ENCODE measurements at places on chromosomes 4 and X.
A peak's percentile ranks its signal among the peaks of the same experiment; 100 is the strongest.

GRCh38 chrX:24369816-24370215, 9.4 kb downstream of the SUPT20HL1 start:
- no peak for DNase-seq

GRCh38 chr4:64158648-64159326, 250.5 kb downstream of the TECRL start:
- DNase-seq: no peak

DNA sequence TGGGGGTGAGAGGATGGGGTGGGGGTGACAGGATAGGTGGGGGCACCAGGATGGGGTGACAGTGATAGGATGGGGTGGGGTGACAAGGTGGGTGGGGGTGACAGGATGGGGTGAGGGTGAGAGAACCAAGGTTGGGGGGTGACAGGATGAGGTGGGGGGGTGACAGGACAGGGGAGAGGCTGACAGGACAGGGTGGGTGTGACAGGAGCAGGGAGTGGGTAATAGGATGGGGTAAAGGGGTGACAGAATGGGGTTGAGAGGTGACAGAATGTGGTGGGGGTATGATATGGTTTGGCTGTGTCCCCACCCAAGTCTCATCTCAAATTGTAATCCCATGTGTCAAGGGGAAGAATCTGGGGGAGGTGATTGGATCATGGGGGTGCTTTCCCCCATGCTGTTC, 26.0 kb downstream of the RNF212 start:
- DNase-seq: no peak

DNA sequence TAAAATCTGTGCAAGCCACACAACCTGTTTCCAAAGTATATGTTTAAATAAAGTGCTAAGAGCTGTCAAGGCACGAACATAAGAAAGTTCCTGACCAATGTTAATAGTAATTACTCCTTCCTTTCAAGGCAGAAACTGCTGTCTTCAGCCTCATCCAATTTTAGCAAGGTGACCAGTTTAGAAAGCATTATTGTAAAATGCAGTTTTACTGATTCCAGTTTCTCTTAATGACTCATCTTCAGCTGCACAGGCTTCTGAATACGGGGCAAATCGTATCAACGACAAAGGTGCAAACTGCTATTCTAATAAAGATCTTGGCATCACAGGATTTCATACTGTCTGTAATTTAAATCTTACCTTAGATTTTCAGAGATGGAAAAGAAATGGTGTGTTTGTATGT, 87.5 kb downstream of the PPP3CA start:
- no peak for DNase-seq

- no peak for DNase-seq
These were observed 231.2 kb upstream of the HAND2 start for GRCh38 chr4:173761236-173761635.

GRCh38 chr4:139247241-139247640, 32.8 kb downstream of the MGARP start:
- DNase-seq: no peak

- no peak for DNase-seq
These were observed 17.0 kb upstream of the TBL1X start for GRCh38 chrX:9447906-9448305.

- no peak for DNase-seq
These were observed 63.5 kb upstream of the PLAC8 start for GRCh38 chr4:83178029-83178428.

GRCh38 chr4:47381172-47381571, 82.3 kb downstream of the COMMD8 start:
- no peak for DNase-seq

- no peak for DNase-seq
These were observed 446 bp upstream of the UBE2A start for GRCh38 chrX:119573840-119574393.

DNA sequence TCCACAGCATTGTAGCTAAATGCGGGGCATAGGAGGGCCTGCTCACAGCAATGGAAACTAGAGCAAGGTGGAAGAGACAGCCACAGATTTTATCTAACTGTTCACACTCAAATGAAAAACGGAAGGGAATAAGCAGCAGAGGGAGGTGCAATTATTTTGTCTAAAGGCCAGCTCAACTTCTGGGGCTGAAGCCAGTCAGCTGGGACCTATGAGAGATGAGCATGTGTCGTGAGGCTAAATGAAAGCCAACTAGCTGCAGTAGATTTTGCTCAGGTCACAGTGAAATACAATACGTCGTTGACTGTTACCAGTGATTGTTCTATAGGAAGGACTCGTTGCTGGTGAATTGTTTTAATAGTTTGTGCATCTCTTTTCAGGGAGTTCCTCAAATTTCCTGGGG, 26.4 kb upstream of the FGFBP2 start:
- no peak for DNase-seq

GRCh38 chr4:77990904-77991358, 66.2 kb upstream of the FRAS1 start:
- no peak for DNase-seq

DNA sequence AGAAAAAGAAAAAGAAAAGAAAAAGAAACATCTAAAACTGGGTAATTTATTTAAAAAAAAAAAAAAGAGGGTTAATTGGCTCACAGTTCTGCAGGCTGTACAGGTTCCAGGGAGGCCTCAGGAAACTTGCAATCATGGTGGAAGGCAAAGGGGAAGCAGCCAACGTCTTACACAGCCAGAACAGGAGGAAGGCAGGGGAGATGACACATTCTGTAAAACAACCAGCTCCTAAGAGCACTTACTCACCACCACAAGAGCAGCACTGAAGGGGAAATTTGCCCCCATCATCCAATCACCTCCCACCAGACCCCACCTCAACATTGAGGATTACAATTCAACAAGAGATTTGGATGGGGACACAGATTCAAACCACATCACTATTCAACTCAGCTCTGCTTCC, 36.8 kb upstream of the TMEM184C start:
- DNase-seq: no peak

DNA sequence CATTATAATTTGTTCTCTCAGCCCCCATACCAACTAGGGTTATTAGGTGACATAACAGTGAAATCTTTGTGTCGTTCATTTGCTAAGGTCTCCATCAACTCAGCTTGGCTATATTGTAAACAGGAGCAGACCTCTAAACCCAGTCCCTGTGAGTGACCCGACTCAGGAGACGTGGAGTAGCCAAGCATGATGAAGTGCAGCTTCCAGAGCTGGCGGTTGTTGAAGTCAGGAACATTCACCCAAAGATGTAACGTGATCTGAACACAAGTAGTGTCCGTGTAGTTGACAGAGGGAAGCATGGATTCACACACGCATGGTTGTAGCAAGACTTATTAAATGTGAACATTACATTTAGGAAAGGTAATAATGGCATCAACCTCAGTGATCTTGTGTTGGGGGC, 102.3 kb downstream of the FAM193A start:
- no peak for DNase-seq

GRCh38 chr4:6262176-6262575, 7.5 kb upstream of the WFS1 start:
- DNase-seq: no peak

- no peak for DNase-seq
These were observed 171.5 kb upstream of the VEGFC start for GRCh38 chr4:176964116-176964691.

GRCh38 chr4:148023512-148024181, 291.8 kb downstream of the ARHGAP10 start:
- no peak for DNase-seq

DNA sequence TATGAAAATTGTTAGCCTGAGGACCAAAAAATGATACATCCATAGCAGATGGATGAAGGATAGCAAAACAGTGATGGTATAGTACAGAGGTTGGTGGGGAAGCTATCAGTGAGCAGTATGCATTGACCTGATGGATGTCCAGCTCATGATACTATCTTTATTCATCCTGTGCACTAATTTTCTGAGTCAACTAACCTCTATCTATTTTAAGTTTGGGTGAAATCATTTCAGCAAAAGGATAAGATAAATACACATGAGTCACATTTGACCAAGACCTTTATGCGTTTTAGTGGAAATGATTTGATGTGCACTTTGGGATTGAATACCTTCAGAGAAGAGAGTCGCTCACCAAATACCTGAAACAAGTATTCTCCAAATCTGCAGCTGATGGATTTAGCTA, 351.0 kb upstream of the NR3C2 start:
- DNase-seq: no peak

- DNase-seq: no peak
These were observed 24.9 kb downstream of the TNMD start for GRCh38 chrX:100609591-100609990.

GRCh38 chr4:58274553-58274952, 1164.4 kb upstream of the IGFBP7 start:
- no peak for DNase-seq

DNA sequence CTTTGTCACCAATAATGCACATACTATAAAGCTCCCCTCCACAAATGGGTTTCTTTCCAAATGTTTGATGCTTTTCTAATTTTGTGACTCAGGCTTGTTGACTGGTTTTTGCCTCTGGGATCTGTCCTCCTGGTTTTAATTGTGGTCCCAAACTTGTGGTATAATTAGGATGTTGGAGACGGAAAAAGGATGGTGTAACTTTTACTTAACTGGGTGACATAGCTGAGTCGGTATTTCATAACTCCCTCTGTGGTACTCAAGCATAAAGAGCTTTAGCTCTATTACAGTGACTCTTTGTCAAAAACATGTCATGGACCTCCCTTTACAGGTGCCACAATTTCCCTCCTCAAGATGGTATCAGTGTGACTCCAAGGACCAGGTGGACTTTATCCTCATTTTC, 119.7 kb upstream of the RBPJ start:
- no peak for DNase-seq

DNA sequence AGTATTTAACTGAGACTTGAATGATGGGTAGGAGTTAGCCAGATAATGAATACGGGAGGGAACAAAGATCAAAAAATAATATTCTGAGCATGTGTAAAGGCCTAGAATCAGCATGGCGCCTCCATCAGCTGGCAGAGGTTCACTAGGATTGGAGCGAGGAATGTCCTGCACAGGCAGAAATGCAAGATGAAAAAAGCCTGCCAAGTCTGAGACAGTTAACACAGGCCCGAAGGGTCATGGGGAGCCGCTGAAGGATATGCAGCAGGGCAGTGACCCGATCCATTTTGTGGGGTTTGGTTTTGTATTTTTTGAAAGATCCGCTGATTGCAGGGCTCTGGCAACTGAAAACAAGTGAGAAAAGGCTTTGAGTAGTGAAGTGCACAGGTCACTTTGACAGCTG, 40.1 kb downstream of the SMPX start:
- no peak for DNase-seq

- DNase-seq: no peak
These were observed 40.2 kb upstream of the TET2 start for GRCh38 chr4:105106426-105106825.

GRCh38 chr4:70734168-70734954, 12.6 kb downstream of the RUFY3 start:
- DNase-seq: peak; percentile 32

DNA sequence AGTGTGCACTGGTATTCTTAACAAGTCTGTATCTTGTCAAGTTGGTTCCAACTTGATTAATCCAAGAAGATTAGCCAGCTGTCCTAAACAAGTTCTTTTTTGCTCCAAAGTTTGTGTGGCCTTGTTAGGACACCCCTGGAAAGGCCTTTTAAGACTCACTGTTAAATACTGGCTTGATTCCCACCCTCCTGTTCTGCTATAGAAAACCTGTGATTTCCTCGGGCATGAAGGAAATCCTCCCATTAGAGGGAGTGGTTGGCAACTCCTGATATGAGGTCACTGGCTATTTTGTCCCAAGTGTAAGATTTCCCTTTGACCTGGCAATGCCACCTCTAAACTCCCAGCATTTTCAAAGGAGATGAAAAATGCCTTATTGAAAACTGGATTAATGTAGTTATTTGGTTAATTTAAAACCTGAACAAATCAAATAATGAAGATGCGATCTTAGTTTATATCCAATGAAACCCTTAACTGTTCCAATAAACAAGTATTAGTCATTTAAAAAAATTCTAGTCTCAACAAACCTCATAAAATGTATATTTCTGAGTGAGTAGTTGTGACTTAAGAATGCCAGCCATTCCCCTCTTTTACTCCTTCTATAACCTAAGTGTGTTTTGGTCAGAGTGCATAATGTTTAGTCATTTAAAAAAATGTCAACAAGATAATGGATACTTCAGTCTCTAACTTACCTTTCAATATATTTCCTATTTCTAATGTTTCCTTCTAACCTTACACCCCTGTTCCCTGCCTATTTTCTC, 94.4 kb downstream of the NPNT start:
- DNase-seq: no peak

GRCh38 chr4:162366146-162366545, 202.3 kb upstream of the FSTL5 start:
- DNase-seq: no peak

DNA sequence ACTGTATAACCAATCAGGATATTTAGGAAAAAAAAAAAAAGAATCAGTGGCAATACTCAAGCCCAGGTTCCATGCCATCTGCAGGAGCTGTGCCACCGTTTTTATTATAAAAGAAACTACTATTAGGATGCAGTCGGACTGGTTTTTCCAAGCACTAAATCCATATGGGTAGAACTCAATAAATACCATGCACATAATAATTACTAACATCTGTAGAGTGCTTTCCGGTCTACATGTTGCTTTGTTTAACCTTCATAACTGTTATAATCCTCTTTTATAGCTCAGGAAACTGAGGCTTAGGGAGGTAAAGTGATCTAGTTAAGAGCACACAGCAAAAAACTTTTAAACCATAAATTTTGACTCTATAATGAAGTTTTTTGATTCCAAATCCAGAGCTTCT, 24.0 kb downstream of the ARSJ start:
- DNase-seq: no peak

- no peak for DNase-seq
These were observed 28.6 kb downstream of the MAGEB1 start for GRCh38 chrX:30275498-30275897.

DNA sequence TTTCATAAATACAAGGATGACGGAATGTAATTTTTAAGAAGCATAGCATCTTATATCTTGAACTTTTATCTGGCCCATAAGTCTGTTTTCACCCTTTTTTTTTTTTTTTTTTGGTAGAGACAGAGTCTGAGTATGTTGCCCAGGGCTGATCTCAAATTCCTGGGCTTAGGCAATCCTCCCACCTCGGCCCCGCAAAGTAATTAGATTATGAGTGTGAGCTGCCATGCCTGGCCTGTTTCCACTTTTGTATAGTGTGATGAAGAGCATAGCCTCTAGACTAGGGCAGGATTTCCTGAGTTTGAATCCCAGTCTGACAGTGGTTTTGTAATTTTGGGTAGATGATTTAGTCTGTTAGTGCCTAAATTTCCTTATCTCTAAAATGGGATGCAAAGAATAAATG, 11.0 kb downstream of the STIM2 start:
- DNase-seq: no peak

- DNase-seq: no peak
These were observed at the start of the genes SATL1 and ZNF711 for GRCh38 chrX:85243761-85244449. SATL1 (minus strand) TSS chrX:85243779; CDS start chrX:85108968, 134,811 bp downstream. ZNF711 (plus strand) TSS chrX:85243991; CDS start chrX:85247573, 3,582 bp downstream.

- no peak for DNase-seq
These were observed 582.4 kb upstream of the ADGRL3 start for GRCh38 chr4:60617731-60618130.

DNA sequence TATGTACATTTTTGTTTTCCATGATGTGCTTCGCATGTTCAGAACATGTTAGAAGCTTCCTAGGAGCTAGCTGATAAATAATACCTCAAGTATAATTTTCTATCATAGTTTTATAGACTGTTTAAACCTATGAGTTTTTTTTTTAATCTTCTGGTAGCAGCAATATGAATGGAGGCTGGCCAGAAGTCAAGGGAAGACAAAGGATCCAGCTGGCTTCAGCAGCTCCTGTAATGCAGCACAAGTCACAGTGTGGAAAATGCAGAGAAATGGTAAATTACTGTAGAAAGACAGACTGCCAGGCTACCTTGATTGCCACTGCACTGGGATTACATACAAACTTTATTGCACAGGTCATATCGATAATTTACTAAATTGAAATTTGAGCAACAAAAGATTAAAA, 537.9 kb downstream of the IQCM start:
- no peak for DNase-seq

- no peak for DNase-seq
These were observed 3.7 kb upstream of the FGFBP1 start for GRCh38 chr4:15942283-15942682.

All from GM19239 (cell line).